HS-5 (cell line): ENCODE measurements at places on chromosomes 7 and 10.

GRCh38 chr7:18294411-18294810 lies 201.1 kb upstream of the HDAC9 start:
- DNase-seq, result no peak

DNA sequence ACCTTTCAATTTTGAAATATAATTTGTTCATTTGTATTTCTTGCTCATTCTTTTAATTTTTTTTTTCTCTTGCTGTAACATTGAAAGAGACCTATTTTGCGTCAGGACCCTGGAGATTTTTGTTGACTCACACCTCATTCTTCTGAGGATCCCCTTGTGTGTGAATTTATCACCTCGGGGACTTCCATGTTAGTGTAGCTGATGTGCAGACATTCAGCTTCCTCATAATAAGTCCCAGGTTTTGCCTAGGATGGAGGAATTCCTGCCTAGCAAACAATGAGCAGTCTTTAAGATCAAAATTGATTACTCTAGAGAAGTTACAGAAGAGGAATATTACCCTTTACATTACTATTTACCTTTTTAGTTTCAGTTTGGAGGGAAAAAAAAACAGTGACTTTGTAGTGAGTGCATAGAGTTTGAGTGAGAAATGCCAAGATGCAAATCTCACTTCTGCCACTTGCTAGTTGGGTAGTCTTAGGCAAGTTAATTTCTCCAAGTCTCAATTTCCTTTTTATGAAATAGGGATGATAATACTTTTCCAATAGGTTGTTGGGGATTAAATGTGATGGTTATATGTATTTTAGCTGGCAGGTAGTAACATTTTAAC lies 14.3 kb downstream of the TES start:
- no peak for DNase-seq

- no peak for DNase-seq
Measured at GRCh38 chr10:30553626-30554439, 75.7 kb downstream of the LYZL2 start.

- DNase-seq, result no peak
Measured at GRCh38 chr7:139557857-139558581, 34.5 kb downstream of the CLEC2L start.

GRCh38 chr7:96361116-96361857 lies 39.4 kb upstream of the SLC25A13 start:
- DNase-seq, result no peak

DNA sequence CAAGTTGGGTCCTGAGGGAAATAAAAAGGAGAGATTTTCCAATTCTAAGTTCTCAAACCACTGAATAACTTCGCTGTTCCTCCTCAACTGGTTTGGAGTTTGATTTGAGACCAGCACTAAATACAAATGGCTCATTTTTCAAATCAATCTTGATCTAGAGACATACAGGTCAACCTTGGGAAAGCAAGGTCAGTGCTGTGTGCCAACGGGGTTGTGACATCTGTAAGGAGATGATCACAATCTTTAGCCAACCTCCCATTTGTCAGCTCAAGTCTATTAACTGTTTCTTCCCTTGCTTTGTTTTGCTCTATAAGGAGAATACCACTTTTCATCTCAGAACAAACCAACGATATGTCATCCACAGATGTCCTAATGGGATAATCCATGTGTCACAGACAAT lies 131.1 kb downstream of the TAX1BP1 start:
- no peak for DNase-seq

DNA sequence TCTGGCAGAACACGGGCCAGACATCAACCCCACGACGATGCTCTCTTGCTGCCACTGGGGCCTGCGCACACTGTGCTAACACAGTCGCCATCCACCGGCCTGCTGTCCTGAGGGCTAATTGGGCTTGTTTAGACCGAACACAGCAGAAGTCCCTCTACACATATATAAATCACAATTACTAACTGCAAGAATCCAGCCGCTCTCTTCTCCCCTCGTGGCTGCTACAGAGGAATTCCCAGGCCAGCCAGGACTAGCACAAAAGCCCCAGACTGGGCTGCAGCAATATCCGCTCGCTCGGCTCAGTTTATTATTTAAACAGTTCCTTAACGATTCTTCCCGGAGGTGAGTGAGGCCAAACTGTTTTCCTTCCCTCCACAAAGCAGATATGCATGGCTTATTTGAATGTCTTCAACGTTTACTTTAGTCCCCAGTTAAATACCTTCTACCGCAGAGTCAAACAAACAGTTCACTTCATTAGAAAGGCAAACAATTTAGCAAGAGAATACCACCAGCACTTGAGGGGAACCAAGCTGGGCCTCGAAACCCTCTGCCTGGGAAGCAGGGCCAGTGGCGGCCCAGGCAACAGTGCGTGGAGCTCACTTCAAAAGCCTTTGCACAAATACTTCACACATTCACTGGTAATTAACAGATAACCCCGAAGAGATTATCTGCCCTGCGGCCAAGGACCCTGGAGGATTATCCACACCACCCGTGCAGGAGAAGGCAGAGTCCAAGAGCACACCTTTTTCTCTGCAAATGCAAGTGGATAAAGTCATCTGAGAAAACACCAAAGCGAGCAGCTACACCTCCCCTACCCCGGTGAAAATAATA lies 145.3 kb downstream of the GLI3 start:
- DNase-seq, result no peak

- DNase-seq, result no peak
Measured at GRCh38 chr10:131652438-131653139, 248.2 kb upstream of the PPP2R2D start.

- DNase-seq, result no peak
Measured at GRCh38 chr10:102457591-102458150, 6.3 kb upstream of the C10orf95 start.

- no peak for DNase-seq
Measured at GRCh38 chr10:66637273-66638036, 288.4 kb upstream of the LRRTM3 start.

DNA sequence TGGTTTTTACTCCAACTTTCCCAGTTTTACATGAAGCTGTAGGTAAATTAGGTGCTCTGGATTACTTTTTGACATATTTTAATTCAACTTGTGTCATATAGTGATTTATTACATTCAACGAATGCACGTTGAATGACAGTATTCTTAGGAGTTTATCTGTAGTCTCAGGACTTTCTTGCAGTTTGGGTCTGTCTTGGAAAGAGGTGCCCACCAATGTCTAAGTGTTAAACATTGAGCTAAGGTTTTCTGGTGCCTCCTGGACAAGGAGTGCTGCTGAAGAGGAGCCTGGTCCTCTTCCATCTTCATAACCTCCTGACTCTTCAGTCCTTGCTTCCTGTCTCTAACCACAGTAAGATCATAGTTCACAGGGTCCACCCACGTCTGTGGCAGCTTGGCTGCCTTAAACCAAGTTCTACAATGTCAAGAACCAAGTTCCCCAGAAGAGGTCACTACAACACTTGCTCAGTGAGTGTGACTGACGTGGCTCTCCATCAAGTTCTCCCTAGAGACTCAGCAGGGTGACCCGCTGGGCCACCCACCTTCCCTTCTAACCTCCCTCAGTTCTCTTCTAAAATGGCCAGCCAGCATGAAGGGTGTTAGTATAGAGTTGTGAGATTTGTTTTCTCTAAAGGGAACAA lies 6.1 kb downstream of the NPY start:
- DNase-seq, result peak; percentile 23

GRCh38 chr10:2686691-2687090 lies 380.7 kb upstream of the PFKP start:
- no peak for DNase-seq

DNA sequence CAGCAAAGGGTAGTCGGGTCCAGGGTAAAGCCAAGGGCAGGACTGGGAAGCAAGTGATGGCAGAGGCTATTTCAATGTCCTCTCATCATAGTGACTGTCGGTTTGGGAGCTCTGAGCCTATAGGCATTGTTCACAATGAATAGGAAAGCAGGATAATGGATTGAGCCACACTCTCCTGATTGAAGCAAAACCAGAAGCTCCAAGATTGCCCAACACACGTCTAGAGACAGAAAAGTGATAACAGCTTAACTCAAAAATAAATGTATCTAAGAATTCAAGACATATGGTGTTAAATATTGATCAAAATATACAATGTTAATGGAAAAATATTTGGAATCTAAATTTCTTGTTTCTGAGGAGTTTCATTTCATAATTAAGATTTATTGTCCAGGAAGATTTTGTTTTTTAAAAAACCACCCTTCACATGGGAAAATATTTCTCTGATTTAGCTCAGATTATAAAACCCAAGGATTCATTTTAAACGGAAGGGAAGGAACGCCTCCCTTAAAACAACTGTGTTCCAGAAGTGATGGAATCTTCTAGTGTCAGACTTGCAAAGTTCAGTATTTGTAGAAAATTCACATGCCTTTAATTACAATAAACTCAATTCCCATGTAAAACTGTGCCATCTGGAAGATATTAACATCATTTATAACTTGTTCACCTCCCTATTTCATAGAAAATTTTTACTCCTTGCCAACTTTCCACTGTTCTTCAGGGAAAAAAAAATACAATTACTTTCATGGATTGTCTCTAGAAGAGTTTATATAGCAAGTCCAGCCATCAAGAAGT lies 54.5 kb downstream of the NRP1 start:
- no peak for DNase-seq

DNA sequence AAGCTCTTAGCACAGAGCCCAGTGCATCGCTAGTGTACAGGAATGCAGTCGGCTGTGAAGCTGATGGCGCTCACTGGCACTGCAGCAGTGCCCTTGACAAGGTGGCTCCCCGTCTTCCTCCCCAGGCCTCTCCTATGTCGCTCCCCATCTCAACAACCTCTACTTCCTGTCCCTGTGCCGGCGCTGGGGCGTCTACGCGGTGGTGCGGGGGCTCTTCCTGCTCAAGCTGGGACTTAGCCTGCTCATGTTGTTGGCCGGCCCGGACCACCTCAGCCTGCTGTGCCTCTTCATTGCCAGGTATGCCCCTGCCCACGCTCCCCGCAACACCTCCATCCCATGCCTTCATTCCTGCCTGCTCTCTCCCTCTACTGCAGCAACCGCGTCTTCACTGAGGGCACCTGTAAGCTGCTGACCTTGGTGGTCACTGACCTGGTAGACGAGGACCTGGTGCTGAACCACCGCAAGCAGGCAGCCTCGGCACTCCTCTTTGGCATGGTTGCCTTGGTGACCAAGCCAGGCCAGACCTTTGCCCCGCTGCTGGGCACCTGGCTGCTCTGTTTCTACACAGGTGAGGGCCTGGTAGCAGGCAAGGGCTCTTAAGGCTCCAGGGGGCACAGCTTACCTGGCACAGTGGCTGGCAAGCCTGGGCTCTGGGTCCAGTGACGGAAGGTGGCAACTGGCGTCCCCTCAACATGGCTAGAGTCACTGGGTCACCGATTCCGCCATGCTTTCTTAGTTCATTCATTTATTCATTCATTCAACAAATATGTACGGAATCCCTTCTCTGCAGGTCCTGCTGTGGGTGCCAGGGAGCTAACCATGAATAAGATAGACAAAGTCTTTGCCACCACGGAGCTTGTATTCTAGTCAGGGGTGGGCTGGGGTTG lies 22.3 kb upstream of the C10orf95 start:
- no peak for DNase-seq

GRCh38 chr7:126702242-126703016 lies 550.3 kb downstream of the GRM8 start:
- no peak for DNase-seq

DNA sequence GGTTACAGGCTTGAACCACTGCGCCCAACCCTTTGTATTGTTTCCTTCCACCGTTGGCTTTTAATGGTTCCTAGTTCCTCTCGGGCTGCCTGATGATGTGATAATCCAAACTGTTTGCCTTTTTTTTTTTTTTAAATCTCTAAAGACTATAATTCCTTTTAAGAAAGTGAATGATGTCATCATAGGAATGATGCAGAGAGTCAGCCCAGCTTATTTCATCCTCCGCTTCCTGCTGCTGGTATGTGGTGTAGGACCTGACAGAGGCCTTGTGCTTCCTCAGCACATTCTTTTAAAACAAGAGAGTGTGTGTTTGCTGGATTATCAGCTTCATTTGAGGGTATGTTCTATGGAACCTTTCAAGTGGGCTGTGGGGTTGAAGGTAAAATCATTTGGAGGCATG lies 241.4 kb downstream of the LRMDA start:
- DNase-seq, result no peak

DNA sequence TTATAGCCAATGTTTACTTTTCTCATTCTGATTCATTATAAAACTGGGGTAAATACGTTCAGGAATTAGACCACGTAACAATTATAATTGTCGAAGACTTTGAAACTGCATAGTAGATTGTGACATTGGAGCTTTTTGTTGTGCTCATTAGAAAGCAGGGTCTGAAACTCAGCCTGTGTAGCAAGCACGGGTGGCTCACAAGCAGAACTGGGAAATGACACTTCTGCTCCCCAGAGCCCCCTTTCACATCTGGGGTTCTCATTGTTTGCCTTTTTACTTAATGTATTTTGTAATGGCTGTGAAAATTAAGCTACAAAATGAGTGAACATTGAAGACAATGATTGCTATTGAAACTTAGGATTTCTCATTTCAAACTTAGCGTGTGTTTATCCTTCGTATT lies 72.9 kb downstream of the CDHR3 start:
- DNase-seq, result no peak

- DNase-seq, result no peak
Measured at GRCh38 chr10:71031603-71032002, 143.2 kb upstream of the PCBD1 start.
